Stimulated activated CD4-positive, alpha-beta T cell treated with anti-CD3 and anti-CD28 coated beads, TNF-alpha, amount 100 ng/mL, for 4 hours (primary cell): ENCODE measurements at places on chromosomes 3 and 15.

GRCh38 chr3:158249183-158249582, 139.3 kb downstream of the RSRC1 start:
- no peak for DNase-seq

GRCh38 chr3:147394884-147395225, 11.5 kb downstream of the ZIC4 start:
- DNase-seq: no peak

DNA sequence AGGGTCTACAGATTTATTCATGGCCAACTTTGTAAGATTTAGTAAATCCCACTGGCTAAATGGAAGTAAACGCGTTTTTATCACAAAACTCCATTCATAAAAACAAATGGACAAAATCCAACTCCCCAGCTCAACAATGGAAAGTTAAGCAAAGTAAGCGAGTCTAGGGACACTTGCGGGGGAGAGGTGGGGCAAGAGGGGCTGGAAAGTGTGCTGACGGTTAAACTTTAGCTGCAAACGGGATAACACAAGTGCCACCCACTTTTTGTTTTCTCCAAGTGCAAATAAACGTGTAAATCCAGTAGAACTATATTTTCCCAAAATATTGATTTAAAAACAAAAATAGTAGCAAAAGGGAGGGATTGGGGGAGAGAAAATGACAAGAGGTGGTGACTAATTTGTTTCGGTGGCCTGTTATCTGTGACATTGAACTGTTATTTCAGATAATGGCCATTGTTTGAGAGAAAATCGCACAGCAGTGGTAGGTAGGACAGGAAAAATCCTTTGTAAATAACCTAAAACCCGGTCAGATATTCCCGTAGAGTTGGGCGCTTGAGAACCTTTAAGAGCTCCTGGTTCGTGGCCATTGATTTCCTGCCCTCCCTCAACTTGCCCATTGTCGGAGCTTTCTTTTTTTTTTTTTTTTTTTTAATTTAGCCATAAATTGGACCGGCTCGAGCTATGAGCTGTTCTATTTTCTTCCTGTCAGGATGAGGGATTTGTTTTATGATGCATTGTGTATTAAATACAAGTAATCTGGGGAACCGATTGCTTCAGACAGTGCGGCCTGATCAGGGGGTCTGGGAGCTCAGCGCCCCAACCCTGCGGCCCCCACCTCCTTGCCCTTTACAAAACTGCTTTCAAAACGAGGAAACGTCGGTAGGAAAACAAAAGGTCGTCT, 514.8 kb downstream of the MECOM start:
- no peak for DNase-seq

DNA sequence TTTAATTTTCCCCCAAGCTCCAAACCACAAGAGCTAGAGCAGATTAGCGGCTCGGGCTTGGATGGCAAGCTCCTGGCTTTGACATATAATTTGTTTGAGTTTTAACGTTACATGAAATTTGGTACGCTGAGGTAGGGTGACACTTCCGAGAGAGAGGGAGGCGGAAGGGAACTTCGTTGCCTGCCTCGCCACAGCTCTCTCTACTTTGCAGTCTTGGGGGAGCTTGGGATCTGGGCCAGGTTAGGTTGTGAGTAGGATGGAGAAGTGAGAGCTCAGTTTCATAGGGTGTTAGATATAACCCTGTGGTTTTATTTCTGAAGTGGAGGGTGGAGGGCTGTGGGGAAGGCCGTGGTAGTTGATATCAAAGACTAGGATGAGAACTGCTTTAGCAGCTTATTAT, 39.7 kb downstream of the LRTM1 start:
- DNase-seq: no peak

- DNase-seq: no peak
These were observed 109.0 kb upstream of the MANF start for GRCh38 chr3:51276046-51276445.

DNA sequence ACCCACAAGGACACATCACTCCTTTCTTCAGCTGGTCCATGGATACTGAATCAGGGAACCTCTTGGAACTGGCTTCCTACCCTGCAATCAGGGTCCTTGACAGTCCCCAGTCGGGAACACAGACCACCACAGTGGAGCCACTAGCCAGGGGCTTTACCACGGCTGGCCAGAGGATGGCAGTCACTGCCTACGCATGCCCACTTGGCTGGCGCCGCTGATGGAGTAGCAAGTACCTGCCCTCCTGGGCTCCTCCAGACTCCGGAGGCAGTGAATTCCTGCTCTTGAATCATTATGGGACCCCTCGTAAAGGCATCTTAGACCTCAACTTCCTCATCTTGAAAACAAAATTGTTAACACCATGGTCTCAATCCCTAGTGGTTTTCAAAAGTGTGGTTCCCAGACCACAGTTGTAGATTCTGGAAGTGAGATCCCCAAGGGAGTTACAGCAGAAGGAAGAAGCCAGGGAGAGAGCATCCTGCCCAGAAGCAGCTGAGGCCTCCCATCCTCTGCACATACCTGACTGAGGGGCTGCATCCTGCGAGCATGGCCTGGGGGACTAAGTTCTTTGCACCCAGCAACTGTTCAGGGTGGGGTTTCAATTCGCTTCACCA, 9.1 kb upstream of the SKIC8 start:
- DNase-seq: peak; percentile 6

DNA sequence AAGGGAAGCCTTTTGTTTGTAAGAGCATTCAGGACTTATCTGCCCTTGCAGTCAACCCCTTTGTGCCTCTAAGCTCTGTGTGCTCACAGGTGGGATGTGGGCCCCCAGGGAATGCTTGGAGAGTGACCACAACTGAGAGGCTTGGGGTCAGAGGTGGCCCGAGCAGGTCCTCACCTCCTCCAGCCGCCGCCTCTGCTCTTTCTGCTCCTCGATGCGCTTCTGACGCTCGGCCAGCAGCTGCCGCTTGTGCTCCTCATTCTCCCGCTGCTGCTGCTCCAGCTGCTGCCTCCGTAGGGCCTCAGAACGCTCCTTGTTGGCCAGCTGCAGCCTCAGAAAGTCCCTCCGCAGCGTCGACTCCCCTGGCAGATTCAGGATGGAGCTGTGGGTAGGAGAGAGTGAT, 130.8 kb upstream of the SLC2A2 start:
- no peak for DNase-seq

DNA sequence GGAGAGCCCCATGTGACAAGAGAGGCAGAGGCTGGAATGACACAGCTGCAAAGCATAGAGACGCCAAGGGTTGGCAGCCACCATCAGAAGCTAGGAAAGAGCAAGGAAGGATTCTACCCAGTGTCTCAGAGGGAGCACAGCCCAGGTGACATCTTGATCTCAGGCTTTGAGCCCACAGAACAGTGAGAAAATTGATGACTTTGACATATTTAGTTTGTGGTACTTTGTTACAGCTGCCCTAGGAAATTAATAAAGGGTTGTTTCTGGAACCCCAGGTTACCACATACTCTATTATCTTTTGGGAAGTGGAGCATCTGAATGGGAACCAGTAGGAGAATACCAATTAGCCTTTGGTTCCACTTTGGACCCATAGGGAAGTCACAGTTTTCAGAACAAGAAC, 231.7 kb downstream of the ZNF621 start:
- DNase-seq: no peak

DNA sequence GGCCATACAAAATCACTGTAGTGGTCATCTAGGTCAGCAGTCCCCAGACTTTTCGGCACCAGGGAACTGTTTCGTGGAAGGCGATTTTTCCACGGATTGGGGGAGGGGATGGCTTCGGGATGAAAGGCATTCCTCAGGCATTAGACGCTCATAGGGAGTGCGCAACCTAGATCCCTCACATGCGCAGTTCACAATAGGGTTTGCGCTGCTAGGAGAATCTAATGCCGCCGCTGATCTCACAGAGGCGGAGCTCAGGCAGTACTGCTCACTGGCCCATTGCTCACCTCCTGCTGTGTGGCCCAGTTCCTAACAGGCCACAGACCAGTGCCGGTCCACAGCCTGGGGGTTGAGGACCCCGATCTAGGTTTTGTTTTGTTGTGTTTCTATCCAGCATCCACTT, 200.1 kb downstream of the SLC9A9 start:
- DNase-seq: no peak

- no peak for DNase-seq
These were observed 55.6 kb upstream of the ICE2 start for GRCh38 chr15:60534546-60534945.

- DNase-seq: no peak
These were observed 141.2 kb upstream of the SLC7A14 start for GRCh38 chr3:170726976-170727661.

DNA sequence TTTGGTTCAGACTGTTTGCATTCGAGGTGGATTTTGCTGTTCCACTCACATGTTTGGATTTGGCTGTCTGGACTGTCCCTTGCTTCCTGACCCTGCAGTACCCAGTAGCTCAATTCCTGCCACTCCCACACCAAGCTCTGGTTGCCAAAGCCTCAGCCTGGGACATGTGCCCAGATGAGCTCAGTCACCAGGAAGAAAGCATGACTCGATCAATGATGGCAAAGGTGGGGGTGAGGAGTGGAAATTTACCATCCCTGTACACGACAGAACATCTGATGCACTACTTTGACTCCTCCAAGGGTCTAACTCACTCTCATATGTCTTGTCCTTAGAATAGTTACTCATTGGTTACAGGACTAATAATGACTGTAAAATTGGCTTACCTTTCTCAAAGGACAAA, 45.2 kb downstream of the ZNF385D start:
- no peak for DNase-seq

DNA sequence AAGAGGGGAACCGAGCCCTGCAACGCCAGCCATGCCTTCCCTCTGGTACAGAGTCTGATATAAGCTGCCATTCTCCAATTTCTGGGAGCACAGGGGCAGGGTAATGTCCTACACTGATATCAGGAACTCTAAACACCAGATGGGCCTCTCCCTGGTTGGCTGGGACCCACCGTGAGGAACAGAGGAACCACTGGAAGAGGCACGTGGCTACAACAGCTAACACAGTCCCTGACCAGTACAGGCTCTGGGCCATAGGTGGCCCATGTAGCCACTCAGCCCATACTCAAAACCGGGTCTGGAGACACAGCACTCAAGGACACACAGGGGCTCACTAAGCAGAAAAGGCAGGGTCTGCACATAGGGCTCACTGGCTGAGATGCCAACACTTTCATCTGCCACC, 13.9 kb downstream of the NUP210 start:
- DNase-seq: no peak

GRCh38 chr15:45799508-45799907, 164.7 kb downstream of the SQOR start:
- DNase-seq: no peak

GRCh38 chr3:146640955-146641867, 36.1 kb upstream of the PLSCR5 start:
- DNase-seq: no peak

DNA sequence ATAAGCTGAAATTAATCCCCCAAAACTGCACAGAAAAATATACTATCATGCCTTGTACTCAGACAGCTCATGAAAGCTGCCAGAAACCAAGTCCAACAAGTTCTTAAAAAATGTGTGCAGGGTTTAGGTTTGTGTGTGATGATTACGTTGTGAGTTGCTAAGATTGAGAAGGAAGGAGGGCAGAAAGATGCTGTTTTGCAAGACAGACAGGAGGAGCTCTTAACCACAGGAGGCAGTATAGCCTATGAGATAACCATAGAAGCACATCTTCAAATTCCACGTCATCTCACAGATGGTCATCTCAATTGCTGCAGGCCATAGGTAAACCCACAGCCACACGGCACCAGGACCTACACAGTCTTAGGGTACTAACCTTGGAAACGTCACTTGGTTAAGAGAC, 191.9 kb downstream of the STT3B start:
- DNase-seq: no peak

DNA sequence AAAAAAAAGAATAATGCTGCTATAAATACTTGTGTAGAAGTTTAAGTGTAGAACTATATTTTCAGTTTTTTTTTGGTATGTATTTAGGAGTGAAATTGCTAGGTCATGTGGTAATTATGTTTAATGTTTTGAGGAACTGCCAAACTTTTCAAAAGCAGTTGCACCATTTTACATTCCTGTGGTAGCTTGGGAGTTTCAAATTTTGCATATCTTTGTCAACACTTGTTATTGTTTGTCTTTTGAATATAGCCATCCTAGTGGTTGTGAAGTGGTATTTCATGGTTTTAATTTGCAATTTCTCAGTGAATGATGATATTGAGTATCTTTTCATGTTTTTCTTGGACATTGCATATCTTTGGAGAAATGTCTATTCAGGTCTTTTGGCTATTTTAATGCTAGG, 30.4 kb downstream of the SKIL start:
- no peak for DNase-seq

DNA sequence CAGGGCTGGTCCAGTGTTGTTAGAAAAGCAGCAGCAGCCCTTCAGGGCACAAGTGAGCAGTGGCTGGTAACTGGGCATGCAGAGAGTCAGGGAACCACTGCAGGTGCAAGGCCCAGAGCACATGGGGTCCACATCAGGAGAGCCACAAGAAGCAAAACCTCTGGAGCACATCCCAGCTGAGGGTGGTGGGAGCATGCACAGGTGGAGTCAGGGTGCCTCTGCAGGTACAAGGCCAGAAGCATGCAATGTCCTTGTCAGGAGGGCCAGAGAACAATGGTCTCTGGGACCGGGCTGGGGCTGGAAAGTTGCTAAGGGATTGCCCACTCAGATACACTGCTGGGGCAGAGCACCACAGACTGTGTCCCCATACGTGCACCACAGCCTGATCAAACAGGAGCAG, 226.1 kb upstream of the UBE2E2 start:
- DNase-seq: no peak

GRCh38 chr15:25844981-25845680, 18.0 kb downstream of the ATP10A start:
- DNase-seq: no peak

DNA sequence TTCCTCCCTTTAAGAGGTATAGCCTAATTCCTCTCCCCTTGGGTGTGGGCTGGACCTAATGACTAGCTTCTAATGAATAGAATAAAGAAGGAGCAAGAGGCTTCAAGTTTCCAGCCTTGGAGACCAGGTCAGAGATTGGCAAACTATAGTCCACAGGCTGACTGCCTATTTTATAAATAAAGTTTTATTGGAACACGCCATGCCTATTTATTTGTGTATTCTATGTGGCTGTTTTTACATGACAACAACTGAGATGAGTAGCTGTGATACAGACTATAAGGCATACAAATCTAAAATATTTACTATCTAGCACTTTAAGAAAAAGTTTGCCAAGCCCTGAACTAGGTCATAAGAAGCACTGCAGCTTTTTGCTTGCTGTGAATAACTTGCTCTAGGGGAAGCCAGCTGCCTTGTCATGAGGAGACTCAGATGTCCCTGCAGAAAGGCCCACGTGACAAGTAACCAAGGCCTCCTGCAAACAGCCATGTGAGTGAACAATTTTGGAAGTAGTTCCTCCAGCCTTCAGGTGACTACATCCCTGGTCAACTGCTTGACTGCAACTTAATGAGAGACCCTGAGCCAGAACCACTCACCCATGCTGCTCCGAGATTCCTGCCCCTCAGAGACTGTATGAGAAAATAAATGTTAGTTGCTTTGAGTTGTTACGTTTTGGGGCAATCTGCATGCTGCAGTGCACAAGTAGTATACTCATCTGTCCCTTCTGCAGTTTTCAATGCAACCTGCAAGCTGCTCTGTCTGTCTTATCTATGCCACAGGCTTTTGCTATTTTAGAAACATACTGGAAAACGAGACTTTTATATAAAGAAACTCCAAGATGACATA, 21.1 kb upstream of the MAP3K13 start:
- no peak for DNase-seq
